ENCODE measurements at places on chromosomes 16 and 17.

DNA sequence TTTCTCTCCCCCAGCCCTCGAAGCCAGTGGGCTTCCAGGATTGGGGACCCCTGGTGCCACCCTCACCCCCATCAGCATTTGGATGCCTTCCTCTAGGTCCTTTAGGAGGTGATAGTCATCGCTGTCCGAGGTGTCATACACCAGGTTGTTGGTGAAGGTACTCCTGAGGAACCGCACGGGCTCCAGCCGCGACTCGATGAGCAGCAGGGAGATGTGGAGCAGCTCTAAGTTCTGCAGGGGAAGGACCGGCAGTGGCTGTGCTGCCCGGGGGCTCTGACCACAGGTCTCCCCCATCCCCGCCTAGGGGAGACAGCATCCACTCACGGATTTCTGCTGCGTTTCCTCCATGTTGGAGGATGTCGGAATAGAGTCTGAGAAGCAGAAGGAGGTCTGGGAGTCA lies 962 bp downstream of the CSHL1 start:
- no peak for DNase-seq

- DNase-seq: no peak
These were observed 26.8 kb upstream of the MTMR4 start for GRCh38 chr17:58541249-58541648.

GRCh38 chr17:15262291-15263205 lies 2.6 kb downstream of the PMP22 start:
- DNase-seq: no peak

DNA sequence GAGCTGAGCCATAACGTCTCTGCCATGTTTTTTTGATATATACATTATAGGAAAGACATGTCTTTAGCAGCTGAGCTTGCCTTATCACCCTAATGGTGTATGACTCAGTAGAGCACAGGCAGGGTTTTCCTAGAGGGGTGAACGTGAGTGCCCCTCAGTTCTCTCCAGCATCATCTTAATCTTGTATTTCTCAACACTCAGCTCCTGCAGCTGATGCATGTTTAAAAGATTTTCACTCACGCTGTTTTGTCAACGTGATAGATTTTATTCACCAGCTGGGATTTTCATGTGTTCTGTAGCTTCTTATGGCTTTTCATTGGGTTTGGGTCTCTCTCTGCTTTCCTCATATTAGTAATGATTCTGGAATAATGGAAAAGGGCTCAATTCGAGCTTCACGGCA lies 186.0 kb upstream of the PMFBP1 start:
- no peak for DNase-seq

- DNase-seq: no peak
These were observed 13.2 kb upstream of the SLC12A3 start for GRCh38 chr16:56851671-56852400.

DNA sequence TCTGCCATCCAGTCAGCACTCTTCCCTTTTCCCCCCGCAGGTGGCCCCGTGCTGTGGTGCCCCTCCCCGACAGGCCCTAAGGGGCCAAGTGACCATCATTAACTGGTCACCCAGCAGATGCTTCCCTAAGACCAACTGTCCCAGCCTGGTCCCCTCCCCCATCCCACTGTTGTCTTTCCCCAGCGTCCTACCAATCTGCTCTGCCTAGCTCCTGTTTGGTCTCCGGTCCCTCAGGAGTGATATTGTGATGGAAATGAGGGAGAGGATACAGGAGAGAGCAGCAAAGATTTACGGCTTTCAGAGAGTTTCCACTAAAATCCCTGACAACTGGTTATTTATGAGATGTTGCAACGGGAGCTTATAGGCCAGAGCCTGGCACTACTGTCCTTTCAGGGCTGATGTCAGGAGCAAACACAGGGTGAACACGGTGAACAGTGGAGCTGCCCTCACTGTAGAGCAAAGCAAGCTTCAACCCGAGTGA lies 1.4 kb upstream of the TTLL6 start:
- no peak for DNase-seq
